ENCODE measurements at places on chromosomes 16 and 17. TPM values are rescaled to one million over a fixed set of nuclear protein-coding genes. Genes with fewer than 3 reads are reported as not detected.

DNA sequence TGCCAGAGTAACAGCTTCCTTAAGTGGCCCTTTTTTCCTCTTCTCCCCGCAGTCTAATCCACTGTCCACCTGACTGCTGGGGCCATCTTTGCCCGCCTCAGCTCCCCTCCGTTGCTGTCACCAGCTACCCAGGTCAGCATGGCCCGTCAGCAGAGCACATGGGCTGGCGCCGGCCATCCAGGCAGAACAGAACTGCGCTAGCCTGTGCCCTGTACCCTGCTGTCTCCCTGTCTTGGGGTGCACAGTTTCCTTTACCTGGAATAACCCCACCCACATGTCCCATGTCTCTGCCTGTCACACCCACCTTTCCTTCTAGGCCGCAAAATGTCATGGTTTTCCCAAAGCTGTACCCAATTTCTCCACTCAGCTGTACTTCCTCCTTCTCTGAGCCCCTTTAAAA, 55.7 kb downstream of the GNAO1 start:
- DNase-seq = no peak
- no peak overlapping the region for H3K4me3 ChIP-seq
- H3K36me3 ChIP-seq = no peaks in the 10 kb centered on the region
- no peak overlapping the region for H3K27ac ChIP-seq

DNA sequence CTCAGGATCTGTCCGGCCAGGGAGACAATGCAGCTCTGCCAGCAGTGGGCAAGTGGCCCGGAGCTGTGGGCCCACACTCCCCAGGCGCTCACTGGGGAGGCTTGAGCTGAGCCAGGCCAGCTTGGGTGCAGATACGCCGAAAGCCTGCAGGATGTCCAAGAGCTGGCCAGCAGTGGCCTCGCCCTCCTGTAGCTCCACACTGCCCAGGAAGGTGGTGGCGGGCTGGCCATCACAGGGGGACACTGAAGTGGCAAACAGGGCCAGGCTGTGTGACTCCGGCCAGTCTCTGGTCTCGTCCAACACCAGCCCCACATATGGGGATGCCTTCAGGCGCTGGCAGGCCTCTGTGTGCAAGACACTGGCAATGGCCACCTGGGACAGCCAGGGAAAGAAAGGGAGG, 9.6 kb downstream of the C17orf113 start:
- no peak overlapping the region for H3K4me3 ChIP-seq
- no peaks in the 10 kb centered on the region for H3K4me1 ChIP-seq
- no peaks in the 10 kb centered on the region for H3K36me3 ChIP-seq

- no peak overlapping the region for H3K4me3 ChIP-seq
- no peaks in the 10 kb centered on the region for H3K4me1 ChIP-seq
- no peaks in the 10 kb centered on the region for H3K27me3 ChIP-seq
- no peak overlapping the region for H3K27ac ChIP-seq
- no peak for DNase-seq
- H3K36me3 ChIP-seq = no peaks in the 10 kb centered on the region
These were observed 266.7 kb downstream of the ENGASE start for GRCh38 chr17:79341222-79341780.

GRCh38 chr17:15456972-15457722, 10.3 kb downstream of the CDRT4 start:
- H3K36me3 ChIP-seq = no peaks in the 10 kb centered on the region
- no peaks in the 10 kb centered on the region for H3K27me3 ChIP-seq
- H3K27ac ChIP-seq = no peak overlapping the region
- H3K4me1 ChIP-seq = peaks cover 12% of the 10 kb centered on the region

Gene NPIPA7
- polyA plus RNA-seq = 29.3 TPM

GRCh38 chr16:56225017-56225742, 33.9 kb downstream of the GNAO1 start:
- no peak overlapping the region for H3K27ac ChIP-seq
- H3K36me3 ChIP-seq = no peaks in the 10 kb centered on the region
- H3K4me1 ChIP-seq = no peaks in the 10 kb centered on the region
- no peaks in the 10 kb centered on the region for H3K27me3 ChIP-seq
- no peak for DNase-seq
- H3K4me3 ChIP-seq = no peak overlapping the region
